ENCODE measurements at places on chromosomes 6 and 20.

- DNase-seq, result no peak
Observed at GRCh38 chr6:145600299-145600698, 135.0 kb downstream of the EPM2A start.

DNA sequence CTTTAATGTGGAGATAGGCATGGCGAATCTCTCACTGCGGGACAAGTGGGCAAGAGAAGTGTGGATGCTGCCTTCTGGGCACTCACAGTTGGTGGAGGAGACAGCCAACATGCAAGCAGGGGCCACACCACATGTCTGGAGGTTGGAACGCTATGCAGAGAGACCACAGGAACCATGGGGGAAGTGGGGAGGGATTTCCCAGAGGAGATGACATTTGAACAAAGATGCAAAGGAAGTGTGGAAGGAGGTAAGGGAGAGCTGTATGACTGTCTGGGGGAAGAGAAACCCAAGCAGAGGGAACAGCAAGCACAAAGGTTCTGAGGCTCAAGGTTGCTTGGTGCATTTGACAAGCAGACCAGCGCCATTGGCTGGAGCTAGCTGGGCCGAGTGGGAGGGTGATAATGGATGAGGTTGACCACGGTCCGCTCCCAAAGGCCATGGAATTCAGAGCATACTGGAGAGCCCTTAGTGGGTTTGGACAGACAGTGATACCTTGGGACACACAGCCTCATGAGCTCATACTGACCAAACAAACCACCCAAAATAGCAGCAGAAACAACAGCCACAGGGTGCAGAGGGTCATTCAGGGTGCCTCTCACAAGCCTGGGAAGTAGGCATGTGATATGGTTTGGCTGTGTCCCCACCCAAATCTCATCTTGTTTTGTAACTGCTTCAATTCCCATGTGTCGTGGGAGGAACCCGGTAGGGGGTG, 7.6 kb upstream of the FAM110A start:
- no peak for DNase-seq

DNA sequence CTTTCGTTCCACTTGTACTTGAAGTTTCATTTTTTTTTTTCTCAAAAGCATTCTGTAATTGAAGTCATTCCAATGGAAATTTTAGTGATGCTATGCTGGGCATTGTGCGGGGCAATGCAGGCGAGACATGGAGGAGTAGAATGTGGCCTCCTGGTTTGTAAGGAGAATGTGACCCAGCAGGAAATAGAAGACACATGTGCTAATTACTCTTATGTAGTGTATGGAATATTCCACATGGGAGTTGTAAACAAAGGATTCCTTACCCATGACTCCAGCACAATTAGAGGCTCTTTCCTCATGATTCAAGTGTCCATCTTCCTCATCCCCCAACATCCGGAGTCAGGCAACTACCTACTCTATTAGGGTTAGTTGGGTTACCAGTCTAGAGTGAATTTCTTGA, 14.9 kb upstream of the RFPL4B start:
- DNase-seq, result no peak

DNA sequence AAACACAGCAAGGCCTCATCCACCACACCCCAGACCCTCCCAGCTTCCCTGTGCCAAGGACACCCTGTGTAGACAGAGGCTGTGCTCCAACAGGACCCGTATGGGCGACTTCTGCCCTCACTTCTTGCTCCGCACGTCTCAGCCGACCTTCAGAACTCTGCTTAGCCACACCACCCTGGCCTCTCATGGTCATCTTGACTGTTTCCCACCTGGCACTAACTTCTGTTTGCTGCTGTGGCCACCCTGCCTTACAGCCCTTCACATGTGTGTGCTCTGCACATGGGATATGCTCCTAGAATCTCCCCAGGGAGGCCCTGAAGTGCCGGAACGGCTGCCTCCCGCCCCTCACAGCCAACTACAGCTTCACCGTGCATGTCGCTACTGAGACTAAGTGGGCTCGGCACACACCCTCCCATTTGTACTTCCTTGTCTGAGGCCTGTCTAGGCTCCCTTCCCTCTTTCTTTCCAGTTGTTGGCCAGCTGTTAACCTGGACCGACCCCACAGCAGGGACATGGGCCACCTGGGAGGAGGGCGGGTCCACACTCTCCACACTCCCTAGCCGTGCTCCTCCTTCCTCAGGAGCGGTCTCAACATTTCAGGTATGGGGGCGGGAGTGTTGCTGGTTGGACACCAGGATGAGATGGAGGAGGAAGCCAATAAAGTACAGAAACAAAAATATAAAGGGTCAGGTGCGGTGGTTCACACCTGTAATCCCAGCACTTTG, 69.6 kb downstream of the PYGB start:
- DNase-seq, result no peak

DNA sequence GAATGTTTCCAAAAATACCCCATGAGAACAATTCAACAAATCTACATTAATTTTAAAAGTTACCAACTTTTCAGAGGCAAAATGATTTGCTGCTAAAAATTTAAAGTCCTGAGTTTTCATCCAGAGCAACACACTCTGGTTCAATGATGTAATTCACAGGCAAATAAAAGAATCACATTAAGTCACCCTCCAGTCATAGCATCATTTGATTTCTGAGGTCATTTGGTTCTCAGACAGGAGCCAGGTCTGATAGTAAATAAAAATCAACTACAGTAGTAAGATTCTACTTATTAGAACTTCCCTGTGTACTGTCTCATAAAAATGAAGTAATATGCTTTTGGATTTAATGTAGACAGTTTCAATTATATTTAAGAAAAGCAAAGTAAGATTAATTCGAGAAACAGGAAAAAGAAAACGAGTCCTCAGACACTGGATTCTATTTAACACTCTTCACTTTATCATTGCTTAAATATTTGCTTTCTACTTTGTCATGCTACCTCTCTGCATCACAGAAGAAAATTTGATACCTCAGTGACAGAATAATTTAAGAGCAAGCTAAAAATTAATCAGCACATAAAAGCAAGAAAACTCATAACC, 25.8 kb downstream of the MAP7 start:
- DNase-seq, result no peak
